ENCODE measurements at places on chromosomes 16 and 17.

GRCh38 chr17:5373112-5373511, 46.4 kb downstream of the NUP88 start:
- no peak for DNase-seq

GRCh38 chr16:70437017-70437581, 1.8 kb downstream of the ST3GAL2 start:
- no peak for DNase-seq

- no peak for DNase-seq
These were observed 370.1 kb upstream of the CDH8 start for GRCh38 chr16:62406387-62406786.

DNA sequence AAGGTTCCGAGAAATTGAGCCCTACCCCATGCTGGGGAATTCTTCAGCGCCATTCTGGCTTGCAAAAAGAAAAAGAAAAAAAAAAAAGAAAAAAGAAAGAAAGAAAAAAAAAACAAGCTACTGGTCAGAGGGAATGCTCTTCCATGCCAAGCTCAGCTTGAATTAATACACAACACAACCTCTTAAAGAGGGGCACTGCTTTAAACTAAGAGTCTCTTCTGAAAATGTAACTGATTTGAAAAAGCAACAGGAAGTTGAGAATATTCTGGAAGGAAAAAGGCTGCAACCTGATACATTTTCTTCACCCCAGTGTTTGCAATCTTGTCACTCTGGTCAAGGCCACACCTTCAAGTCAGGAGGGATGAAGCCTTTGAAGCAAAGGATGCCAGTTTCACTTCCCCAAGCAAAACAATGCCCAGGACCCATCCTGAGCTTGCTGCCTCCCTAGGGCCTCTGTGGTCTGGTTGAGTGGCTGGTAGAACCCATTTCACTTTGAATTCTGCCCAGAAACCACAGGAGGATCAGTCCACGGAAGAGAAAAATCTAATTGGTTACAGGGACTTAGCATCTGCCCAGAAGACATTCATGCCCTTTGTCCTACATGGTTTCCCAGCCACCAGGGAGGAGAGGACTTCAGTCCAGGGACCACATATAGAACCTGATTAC, 389.7 kb downstream of the SOX9 start:
- DNase-seq = no peak

DNA sequence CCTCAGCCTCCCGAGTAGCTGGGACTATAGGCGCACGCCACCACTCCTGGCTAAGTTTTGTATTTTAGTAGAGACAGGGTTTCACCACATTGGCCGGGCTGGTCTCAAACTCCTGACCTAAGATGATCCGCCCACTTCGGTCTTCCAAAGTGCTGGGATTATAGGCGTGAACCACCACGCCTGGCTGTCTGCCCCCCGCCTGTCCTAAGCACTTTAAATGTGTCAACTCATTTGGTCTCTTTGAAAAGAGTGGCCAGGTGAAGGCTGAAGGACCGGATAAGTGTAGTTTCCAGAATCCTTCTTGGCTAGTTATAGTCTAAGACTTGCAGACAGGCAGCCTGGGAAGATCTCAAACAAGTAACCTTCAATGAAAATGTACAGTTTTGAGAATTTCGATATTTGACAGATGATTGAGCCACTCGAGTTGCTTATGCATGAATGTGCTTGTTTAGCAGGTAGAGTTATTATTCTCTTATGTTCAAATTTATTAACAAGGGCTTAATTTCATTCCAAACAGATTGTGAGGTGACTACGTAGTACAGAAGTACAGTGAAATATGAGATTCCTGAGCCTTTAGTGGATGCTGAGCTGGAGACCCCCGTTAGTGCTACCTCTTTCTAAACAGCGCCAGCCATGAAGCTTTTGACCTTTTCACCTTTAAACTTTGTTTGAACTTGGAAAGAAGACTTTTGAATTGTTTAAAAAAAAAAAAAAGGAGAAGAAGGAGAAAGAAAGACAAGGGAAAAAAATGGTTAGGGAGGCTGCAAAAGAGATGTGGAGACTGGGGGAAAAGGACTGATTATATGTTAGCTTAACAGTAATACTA, 164.4 kb upstream of the TBX2 start:
- DNase-seq = no peak

- no peak for DNase-seq
These were observed 1.2 kb upstream of the LIG3 start for GRCh38 chr17:34979153-34979552.

DNA sequence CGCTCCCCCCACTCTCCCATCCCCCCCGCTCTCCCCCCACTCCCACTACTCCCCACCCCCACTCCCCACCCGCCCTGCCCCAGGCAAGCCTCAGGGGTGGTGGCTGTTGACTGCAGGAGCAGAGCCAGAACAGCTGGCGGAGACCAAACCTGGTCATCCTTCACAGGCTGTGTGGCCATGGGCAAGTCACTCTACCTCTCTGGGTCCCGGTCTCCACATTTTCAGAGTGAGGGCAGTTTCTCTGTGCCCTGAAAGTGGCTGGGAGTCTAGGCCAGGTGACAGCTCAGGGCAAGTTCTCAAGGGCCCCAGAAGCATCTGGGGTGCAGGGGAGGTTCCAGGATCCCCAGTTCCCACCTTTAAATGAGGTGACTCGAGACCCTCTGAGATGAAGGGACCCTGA, 15.1 kb upstream of the BAHCC1 start:
- DNase-seq = no peak

- no peak for DNase-seq
These were observed 623 bp downstream of the TTLL6 start for GRCh38 chr17:48816438-48816773.

DNA sequence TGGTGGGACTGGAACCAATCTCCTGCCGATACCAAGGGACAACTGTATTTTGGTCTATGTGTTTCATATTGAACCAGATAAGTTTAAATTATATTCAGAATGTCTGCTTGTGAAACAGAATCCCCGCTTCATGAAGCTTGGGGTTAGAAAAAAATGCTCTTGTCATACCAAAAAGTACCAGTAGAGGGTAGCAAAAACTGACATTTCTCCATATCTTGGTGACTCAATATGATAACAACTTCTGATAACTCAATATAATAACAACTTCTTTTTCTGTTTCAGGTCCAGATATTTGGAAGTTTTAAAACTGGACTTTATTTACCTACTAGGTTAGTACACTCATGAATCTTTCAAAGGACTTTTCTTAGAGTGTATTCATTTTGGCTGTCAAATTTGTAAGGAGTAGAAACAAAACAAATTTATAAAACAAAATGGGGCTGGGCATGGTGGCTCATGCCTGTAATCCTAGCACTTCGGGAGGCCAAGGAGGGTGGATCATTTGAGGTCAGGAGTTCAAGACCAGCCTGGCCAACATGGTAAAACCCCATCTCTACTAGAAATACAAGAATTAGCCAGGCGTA, 52.3 kb upstream of the ADCY7 start:
- DNase-seq = peak; percentile 70

- no peak for DNase-seq
These were observed 231.1 kb downstream of the SOX9 start for GRCh38 chr17:72351884-72352346.

DNA sequence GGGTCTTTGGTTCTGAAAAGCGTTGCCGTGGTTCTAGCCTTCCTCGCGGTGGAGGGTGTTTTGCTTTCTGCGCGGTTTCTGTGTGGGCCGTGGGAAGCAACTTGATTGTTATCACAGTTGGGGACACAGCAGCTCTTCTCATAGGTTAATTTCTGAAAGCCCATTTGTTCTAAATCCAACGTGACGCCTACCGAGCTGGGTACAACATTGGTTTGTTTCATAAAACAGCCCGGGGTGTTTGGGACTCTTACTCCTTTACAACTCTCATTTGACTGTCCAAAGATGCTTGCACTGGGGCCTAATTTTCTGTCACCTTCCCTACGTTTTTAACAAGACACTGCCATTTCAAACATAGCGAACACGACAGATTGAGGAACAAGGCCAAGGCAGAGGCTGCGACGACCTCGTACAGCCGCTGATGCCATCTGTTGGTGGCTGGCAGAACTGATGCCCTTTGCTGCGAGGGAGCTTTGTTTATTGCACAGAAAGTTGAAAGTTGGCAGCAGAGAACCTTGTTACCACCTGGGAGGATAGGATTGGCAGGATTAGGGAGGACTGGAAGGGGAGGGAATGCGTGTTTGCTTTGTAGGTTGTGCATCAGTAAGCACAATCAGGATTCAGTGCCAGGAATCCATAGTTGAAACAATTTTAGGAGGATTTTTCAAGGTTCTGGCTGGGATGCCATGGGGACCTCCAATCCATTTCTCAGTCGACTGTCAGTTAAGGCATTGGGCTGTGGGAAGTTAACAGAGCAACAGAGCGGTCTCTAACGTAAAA, 98.3 kb downstream of the PITPNC1 start:
- DNase-seq = peak; percentile 88

DNA sequence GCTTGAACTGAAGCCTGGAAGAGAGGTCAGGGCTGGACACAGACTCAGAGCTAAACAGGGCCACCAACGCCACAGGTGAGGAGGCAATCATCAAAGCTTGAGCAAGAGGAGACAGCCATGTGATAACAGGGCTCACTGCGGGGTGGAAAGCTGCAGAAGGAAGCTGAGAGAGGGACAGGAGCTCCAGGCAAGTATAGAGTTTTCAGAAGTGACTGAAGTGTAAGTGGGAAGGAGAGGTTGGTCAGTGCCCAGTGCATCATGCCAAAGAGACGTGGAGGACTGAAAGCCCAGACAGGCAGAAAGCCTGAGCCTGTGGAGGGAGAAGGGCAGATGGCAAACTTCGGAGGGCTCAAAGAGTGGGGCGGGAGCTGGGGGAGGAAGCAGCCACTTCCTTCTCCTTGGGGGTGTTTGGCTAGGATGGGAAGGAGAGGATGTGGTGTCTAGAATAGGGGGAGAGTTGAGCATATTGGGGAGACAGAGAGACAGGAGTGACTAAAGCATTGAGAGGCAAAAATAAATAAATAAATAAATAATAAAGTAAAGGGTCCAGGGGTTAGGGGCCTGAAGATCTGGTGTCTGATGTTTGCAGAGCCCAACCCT, 2.6 kb downstream of the KIFC3 start:
- DNase-seq = no peak

DNA sequence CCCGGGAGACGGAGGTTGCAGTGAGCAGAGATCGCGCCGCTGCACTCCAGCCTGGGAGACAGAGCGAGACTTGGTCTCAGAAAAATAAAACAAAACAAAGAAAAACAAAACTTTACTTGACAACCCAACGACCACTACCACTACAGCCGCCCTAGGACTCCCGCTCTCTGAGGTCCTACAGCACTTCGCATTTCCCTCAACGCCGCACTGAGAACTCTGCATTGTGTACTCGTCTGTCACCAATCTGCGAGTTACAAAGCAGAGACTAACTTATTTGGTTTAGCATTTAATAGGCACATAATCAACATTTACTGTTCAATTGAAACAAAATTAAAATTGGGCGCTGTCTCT, 479 bp upstream of the ZNF207 start:
- no peak for DNase-seq

DNA sequence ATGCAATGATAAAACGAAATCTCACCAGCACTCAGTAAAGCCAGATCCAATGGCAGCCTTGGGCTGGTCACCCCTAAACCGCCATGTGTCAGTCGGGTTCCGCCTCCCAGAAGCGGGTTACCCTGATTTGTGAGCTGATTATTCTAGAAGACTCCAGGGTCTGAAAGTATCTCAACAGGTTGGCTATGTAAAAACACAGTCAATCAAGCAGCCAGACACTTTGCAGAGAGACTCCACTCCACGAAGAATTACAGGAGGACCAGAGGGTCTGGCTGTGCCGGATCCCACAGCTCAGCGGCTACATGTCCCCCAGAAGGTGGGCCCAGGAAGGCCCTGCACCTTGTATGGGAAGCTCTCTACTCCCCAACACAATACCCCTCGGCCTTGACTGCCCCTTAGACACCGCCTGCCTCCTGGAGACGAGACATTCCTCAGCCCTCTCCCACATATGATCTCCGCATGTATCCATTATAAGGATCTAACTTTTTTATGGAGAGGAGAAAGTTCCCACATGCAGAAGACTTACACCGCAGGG, 23.3 kb downstream of the ZFHX3 start:
- no peak for DNase-seq

GRCh38 chr17:78415821-78416711, 37.6 kb downstream of the PGS1 start:
- DNase-seq = no peak

GRCh38 chr17:20156196-20157000, 147.2 kb downstream of the SPECC1 start:
- peak; percentile 29 for DNase-seq

- DNase-seq = no peak
These were observed 121.5 kb downstream of the WSCD1 start for GRCh38 chr17:6191405-6192324.

- no peak for DNase-seq
These were observed 17.7 kb downstream of the RAI1 start for GRCh38 chr17:17698869-17699351.

GRCh38 chr17:32483451-32484019, 3.3 kb upstream of the CDK5R1 start:
- DNase-seq = peak; percentile 66

- no peak for DNase-seq
These were observed 22.8 kb upstream of the WFDC1 start for GRCh38 chr16:84271866-84272265.

DNA sequence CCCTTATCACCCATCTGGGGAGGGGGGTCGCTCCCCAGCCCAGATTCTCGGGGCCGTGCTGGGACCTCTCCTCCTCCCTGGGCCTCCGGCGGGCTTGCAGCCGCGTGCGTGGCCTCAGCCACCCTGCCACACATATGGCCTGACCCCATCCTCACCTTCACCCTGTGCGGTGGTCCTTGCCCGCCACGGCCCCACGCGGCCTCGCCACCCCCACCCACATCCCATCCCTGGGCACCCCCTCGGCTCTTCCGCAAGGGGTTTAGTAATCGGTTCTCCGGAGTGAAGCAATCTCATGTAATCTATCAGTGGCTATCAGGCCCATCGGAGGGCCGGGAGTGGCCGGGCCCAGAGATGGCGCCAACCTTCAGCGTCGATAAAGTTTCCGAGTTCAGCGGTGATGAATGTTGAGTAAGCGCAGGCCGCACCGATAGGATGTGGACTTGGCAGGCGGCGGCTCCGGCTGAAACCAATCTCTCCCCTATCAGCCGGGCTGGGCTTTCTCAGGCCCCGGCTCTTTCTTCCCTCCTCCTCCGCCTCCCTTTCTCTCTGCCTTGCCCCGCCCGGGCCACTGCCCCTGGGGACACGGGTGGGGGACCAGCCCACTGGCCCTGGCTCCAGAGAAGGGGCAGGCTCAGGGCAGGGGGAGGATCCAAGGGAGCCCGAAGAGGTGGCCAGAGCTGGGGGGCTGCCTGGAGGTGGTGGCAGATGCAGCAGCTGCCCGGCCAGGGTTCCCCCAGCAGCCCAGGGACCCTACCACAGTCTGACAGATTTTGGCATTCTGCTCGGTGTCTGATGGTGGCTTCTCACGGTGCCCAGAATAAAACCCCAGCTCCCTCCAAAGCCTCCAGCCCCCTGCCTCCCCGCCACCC, 20.8 kb downstream of the ZFPM1 start:
- no peak for DNase-seq

GRCh38 chr17:40417258-40417608, 463 bp downstream of the TOP2A start:
- no peak for DNase-seq

- DNase-seq = no peak
These were observed 6.8 kb downstream of the CCDC102A start for GRCh38 chr16:57529391-57530103.

GRCh38 chr16:4410335-4411075, 5.9 kb downstream of the CORO7 start:
- no peak for DNase-seq

GRCh38 chr17:44807817-44808155, 22.3 kb downstream of the GJC1 start:
- no peak for DNase-seq

- DNase-seq = no peak
These were observed 20.3 kb downstream of the COPRS start for GRCh38 chr17:31838636-31839225.

GRCh38 chr16:47753659-47754058, 292.5 kb downstream of the PHKB start:
- no peak for DNase-seq

- no peak for DNase-seq
These were observed 47.1 kb downstream of the WSB1 start for GRCh38 chr17:27341041-27341471.

Measured in CD4-positive, alpha-beta T cell treated with Interleukin-1 beta for 1 hour (primary cell).